ENCODE measurements at places on chromosomes 3 and 15. TPM values are rescaled to one million over a fixed set of nuclear protein-coding genes. Genes with fewer than 3 reads are reported as not detected.
A peak's percentile ranks its signal among the peaks of the same experiment; 100 is the strongest.

CCDC80 gene
- total RNA-seq = 78.2 TPM

SEMA5B gene
- 5.2 TPM for total RNA-seq

DNA sequence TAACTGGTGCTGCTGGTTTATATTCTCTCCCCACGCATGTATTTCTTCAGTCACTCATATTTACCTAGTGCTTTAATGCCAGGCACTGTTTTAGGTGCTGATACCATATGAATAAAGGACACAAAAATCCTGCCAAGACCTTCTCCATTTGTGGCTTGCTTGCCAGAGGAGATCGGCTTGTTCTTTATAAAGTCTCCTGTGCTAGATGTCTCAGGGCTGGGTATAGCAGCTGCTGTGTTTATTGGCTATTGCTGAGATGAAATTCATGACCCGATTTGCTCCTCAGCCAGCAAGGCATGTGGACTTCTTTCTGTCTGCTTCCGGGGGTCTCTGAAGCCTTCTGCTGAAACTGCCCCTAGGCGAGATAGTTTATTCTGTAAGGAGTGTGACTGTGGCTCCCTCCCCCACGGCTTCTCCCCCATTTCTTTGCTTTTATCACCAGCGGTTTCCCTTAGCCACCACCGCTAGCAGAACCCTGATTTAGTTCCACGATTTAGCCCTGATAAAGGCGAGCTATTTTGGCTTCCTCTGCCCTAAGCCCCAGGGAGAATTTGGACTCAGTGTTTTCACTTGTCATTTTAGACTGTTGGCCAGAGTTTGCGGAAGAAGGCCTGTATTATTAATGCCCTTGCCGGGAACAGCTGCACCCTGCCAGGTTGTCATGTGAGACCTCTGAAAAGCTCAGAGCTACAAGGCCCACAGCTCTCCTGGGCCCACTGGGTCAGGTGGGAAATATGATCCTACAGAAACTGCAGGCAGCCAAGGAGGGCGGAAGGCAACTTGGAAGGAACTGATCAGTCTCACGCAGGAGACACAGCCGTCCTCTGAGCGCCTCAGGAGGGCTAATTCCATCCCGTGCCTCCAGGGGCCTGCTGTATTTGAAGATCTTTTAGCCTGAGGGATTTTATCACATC lies 46.8 kb downstream of the ST6GAL1 start:
- DNase-seq = peak; percentile 81

- DNase-seq = no peak
These were observed 31.0 kb downstream of the ZNF589 start for GRCh38 chr3:48271763-48272498.

DNA sequence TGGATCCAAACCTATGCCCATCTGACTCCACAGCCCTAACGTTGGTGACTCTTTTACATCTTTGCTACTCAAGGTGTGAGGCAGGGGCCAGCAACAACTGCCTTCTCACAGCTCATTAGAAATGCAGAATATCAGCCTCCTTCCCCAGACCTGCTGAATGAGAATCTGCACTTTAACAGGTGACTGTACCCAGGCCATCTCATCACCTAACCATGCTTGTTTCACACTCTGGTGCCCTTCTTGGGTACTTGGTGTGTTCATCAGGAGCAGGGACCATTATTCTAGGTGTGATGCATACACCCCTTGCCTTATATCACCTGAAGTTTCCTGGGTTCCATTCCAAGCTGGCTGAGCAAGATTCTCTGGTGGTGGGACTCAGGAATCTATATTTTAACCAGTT lies 196.3 kb upstream of the LMCD1 start:
- DNase-seq = no peak

DNA sequence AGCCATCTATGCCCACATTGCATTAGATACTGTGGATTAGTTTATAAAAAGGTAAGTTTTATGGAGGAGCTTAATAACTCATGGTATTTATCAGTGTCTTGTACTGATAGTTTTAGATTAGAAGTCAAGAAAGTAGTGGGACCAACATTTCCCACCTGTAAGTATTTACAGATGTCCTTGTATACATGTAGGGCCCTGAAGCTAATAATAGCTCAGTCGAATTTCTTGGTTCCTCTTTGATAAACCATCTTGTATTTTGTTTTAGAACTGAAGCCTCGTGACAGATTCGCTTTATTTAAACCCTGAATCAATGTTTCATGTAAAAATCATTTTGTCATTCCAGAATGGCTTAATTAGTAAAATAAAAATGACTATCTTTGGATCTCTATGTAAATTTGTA lies 73.4 kb downstream of the CRYBG3 start:
- DNase-seq = no peak

DNA sequence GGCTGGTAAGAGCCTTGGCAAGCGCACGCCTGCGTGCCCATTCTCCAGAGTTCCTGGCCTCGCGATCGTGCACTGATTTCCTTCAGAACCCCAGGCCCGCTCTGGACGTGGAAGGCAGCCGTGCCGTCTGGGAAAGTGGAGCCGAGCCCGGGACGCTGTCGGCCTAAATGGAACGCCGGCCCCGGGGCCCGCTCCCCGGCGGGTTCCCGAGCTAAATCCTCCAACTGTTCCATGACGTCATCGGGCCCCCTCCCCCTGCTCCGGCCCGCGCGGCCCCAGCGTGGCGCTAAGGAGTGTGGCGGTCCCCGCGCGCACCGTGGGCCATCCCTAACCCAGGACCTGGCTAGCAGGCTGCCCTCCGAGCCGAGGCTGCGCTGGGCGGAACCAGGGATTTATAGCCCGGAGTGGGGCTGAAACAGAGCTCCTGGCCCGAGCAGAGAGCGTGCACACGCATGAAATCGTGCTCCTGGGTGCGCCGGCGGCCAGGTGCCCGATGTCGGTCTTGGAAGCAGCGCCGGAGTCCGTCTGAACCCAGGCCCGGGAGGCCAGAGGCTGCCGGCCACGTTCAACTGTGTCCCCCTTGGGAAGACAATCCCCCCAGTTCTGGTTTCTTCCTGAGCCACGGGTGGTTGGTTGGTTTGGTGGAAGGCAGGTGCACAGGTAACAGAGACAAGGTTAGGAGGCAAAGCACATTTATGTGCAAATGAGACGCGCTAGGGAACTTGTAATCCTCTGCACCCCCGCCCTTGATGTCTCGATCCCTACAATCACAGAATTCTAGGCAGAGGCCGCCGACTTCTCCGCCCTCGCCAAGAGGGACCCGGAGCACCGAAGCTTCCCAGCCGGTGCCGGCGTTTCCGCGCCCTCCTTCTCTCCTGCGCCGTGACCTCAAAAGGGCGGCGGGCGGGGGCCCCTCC lies 84.9 kb upstream of the ETV5 start:
- no peak for DNase-seq

CDHR4 gene
- not detected for total RNA-seq

DNA sequence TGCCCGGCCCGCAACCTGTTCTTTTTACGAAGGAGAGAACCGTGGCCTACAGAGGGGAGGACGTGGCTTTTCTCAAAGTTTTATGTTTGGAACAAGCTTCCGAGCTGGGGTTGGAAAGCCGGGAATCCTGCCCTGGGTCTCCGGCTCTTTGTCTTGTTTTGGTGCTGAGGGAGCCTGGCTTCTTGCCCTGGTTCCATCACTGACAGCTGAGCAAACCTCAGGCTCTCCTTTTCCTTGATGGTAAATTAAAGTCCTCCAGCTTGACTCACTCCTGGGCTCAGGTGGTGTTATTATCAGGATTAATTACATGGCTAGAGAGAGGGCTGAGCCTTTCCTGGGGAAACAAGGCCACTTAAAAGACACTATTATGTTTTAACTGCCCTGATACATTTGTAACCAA lies 289.5 kb upstream of the RGMA start:
- no peak for DNase-seq

DNA sequence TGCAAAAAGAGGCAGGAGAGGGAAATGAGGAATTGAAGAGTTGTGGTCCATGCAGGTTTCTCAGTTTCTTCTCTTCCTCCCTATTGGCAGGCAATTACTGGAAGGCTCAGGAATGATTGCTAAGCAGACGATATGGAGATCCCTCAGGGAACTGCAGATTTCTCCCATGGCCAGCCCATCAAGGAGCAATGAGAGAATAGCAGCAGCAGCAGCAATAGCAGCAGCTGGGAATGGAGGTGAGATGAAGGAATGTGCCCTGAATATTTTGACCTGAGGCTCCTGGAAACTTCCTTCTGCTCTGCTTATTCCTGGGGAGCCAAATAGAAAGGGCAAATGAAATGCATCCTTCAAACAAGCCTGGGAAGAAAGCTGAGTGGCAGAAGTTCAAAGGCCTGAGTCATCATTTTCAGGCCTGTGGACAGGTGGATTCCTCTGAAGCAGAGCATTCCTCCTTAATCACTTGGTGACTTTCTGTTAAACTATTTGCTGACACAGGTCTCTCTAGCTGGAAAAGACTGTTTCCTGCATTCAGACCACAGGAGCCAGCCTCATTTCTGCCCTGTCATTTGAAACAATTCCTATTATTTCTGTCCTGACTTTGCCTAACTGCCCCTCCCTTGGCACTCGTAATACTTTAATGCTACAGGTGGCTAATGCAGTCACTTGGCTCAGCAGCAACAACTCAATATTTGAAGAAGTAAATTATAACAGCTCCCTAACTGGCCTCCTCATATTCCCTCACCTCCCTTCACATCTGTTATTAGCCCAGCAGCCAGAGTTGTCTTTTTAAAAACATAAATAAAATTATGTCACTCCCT lies 146.9 kb upstream of the GADL1 start:
- DNase-seq = no peak

Data from Right ventricle myocardium inferior (tissue), 1 donor.